ENCODE measurements at places on chromosomes 7 and 10.

- DNase-seq = peak; percentile 29
Observed at GRCh38 chr7:83738291-83738835, 89.4 kb upstream of the SEMA3E start.

GRCh38 chr7:19110776-19111175, 6.7 kb downstream of the TWIST1 start:
- no peak for DNase-seq

GRCh38 chr7:129613016-129613337, 1.5 kb downstream of the NRF1 start:
- no peak for DNase-seq

DNA sequence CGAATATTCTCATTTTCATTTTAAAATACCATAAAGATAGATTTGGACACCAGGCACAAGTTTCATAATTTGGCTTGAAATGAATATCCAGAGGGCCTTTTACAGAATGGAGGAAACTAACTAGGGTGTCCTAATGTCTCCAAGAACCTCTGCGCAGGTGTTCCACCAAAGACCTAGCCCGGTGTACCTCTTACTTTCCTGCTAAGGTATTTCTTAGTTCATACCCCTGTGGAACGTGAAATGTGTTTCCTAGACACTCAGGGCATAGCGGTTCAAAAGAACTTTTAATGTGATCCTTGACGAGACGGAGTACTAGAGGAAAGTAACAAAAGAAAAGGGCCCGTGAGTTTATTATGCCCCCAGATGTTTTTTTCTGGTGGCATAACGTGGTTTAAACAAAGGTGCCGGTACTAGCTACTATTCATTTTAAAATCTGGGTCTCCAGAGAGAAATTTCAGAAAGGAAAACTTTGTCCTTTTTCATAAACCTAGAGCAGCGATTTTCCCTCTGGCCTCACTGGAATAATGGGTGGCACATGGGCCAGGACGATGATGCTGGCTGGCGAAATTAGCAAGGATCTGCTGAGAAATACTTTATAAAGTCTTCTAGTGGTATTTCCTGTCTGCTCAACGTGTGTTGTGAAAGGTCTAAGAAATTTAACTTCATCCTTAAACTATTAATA, 1.4 kb downstream of the APBB1IP start:
- no peak for DNase-seq

DNA sequence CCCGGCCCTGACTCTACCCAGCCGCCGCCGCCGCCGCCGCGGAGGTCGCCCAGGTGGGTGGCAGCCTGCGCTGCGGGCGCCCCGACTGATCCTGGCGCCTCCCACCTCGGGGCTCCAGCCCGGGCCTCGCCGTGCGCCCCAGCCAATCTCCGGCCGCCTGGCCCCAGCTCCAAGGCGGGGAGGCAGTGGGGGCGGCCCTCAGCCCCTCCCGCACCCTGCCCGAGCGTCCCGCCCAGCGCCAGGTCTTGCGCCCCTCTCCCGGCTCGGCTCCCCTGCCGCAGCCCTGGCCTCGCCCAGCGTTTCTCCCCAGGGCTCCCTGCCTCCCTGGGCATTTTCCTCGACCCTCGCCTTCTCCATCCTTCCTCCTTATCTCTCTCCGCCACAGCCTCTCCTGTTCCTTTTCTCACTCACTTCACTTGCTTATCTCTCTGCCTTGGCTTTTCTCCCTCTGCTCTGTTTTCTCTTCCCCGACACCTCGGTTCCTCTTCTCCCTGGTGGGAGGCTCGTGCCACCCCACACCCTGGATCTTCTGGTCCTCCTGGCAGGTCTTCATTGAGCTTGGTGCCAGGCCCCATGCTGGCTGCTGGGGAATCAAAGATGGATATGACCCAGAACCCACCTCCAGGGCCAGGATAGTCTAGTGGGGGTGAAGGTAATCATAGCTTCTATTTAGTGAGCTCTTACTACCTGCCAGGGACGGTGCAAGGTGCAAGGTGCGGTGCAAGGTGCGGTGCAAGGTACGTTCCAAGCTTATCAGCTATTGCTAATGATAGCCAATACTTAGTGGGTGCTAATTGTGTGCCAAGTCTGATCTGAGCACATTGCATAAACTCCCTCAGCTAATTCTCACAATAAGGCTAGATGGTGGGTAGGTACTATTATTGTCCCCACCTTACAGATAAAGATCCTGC, at the start of gene SFRP5:
SFRP5 (minus strand) TSS at position 87 of the 911 bp plus-strand sequence. CDS start 166 bp downstream, outside the sequence.
- no peak for DNase-seq

- no peak for DNase-seq
Observed at GRCh38 chr7:47737601-47738000, 155.7 kb upstream of the TNS3 start.

DNA sequence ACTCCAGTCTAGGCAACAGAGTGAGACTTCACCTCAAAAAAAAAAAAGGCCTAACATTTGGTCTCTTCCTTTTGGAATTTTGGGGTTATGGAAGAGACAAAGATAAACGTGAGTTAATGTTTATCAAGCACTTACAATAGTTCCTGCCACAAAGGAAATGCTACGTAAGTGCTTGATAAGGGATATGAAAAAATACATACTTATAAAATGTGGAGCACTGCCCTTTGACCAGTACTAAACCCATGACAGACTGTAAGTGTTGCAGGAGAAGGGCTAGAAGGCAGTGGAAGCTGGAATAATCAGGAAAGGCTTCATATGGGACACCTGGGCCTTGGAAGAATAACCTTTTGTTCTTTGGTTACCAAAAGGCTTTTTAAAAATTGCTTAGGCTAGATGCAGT, 25.5 kb downstream of the TMEM248 start:
- no peak for DNase-seq
